ENCODE measurements at places on chromosomes 7 and 10.

GRCh38 chr10:123139521-123140163, 3.9 kb downstream of the HMX3 start:
- DNase-seq: no peak

- DNase-seq: no peak
Observed at GRCh38 chr10:1174022-1174421, 117.8 kb downstream of the WDR37 start.

- peak; percentile 29 for DNase-seq
Observed at GRCh38 chr7:131745390-131746248, 189.2 kb upstream of the PODXL start.

DNA sequence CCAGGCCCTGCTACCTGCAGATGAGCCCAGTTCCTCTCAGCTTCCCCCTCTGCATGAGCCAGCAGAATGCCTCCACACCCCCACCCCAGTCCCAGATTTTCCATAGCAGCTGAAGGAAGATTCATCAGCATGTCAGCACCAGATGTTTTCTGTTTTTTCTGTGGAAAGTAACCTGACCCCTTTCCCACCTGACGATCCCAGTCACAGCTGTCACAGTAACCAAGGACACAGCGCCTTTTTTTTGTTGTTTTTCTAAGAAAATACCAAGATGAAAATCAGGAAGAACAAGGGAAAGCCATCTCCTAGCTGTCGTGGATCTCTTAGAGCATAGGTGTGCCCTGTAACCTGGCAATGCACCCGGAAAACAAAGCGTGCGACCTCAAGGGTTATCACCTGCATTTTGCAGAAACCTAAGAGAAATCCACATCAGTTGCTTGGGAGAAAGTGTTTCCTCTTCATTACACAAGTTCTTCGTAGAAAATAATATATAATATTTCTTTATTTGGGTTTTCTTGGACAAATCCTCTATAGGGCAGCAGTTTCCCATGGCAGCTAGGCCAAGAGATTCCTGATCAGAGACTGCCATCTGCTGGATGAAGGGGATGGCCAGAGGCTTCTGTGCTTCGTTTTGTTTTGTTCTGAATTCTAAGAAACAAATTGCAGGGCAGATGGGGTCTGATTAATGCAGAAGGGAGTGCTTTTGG, 401.9 kb downstream of the TNS3 start:
- DNase-seq: peak; percentile 81

DNA sequence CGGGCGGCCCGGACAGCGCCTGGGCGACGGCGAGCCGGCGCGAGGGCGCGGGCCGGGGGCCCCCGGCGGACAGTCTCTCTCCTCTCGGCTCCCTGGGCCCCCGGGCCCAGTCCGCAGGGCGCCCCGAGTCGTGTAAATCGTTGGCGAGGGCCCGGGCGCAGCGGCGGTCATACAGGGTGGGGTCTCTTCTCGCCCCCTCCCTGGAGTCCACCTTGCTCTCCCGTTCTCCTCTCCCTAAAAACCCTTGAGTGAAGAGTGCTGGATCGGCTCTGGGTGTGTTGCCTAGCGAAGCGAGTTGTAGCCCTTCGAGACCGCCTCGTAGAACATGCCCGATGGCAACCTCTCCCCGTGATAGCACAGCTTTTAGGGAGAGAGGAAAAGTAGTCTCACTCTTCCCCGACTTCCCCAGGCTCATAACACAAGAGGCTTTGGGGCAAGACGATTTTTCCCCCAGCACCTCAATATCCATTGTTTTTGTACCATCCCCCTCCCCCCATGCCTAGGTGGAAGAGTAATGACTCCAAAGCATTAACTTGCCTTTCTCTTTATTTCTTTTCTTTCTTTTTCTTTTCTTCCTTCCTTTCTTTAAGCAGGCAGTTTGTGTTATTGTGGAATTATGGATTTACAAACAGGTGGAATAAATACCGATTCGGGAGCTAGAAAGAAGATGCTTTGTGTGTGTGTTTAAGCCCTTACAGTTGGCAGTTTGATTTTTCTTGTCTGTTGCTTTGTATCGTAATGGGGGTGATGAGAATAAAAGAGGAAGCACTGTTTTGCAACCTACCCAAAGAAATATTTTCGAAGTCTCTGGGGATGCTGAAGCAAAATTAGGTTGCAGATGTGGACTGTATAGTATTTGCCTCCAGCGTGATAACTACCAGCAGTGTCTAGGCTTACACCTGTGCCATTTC, 822 bp downstream of the SHOC2 start:
- DNase-seq: peak; percentile 71

DNA sequence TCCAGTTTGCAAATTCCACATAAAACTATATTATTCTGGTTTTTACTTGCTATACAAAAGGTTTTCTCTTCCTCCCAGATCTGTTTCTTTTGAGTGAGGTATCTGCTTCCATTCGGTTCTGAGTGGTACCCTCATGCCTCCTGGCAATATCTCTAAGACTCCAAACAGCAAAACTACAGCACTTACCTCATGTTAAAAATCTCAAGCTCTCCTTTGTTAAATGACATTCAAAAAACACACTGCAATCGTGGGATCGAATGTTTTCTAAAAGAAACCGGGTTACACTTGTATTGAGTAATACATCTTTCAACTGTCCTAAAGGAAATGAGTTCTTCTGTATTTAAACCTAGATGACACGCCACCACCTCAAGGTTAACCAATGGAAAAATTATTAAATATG, 11.1 kb downstream of the YWHAG start:
- no peak for DNase-seq

DNA sequence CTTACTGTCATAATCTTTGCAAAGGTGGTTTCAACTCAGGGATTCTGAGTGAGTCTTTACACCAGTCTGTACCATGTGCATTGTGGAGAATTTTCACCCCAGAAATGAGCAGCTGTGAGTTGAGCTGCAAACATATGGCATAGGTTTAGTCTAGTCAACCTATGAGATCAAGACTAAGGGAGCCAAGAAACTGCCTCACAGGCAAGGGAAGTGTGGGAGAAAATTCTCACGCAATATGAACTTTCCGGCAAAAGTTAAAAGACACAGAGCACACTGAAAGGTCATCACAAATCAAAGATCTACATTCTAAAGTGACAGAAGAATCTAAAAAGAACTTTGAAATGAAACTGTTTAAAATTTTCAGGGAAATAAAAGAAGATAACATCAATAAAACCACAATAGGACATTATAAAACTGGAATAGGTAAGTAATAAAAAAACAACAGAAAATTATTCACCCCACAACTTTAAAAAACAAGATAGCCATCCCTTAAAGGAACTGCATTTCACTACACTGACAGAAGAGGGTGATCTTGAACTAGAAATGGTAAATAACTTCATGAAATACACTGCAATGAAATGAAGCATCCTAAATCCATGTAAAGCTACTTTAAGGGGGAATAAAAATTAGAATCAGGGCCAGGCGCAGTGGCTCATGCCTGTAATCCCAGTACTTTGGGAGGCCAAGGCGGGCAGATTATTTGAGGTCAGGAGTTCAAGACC, 63.5 kb downstream of the LGI1 start:
- DNase-seq: peak; percentile 74

DNA sequence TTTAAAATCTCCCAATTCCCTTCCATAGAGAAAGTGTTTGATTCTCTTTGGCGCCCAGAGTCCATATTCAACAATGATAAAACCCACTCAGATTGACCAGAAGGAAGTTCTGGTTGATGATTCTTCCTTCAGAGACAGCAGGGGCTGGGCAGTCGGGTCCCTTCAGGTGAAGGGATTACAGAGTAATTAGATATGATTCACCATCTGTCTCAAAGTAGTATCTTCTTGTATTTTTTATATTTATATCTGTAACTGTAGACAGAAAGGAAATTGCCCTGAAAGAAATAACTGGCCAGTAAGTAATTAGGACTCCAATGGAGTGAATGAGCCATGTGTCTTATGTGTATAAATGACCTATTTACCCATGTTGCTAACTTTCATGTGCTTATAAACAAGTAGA, 156.0 kb downstream of the PLCE1 start:
- no peak for DNase-seq

DNA sequence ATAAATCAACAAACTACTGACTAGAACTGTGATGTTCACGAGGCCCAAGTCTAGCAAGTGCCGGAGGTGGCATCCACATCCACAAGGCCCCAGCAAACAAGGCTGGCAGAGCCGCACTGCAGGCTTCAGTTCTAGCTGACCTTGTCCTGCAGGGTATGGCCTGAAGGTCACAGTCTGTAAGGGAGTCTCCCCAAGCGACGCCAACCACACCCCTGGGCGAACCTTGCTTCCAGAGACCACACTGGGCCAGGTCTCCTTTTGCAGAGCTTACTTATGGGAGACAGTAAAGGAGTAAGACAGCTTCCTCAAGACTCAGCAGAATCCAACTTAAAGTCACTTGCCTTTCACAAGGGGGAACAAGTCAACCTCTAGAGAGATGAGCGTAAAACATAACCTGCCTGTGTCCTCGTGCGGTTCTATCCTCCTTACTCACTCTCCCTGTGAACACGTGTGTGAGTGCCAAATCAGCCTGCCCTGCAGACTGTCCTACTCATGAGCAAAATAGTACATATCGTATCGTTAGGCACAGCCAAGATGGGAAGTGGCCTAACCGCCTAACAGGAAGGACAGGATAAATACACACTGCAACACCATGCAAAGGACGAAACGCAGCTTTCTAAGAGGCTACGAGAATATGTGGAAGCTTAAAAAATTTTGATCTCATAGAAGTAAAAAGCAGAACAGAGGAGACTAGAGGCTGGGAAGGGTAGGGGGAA, 22.7 kb downstream of the FAM53B start:
- peak; percentile 77 for DNase-seq

DNA sequence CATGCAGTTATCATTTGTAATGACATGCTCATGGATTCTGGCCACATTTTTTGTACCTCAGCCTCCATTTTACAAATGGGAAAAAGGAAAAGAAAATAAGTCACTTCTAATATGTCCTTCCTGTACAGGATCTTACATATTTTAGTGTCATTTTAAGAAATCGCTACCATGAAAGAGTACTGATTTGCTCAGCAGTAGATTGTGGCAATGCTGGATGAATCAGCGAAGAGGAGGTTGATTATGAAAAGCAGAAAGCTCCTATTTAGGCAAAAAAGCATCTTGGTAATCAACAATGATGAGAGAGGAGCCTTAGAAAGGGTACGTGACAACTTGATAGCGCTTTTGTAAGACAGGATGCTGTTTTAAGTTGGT, 522.9 kb downstream of the PARD3 start:
- no peak for DNase-seq

- DNase-seq: no peak
Observed at GRCh38 chr7:11650500-11650899, 181.5 kb downstream of the THSD7A start.

GRCh38 chr7:5333121-5334045, 50.6 kb downstream of the SLC29A4 start:
- DNase-seq: no peak

DNA sequence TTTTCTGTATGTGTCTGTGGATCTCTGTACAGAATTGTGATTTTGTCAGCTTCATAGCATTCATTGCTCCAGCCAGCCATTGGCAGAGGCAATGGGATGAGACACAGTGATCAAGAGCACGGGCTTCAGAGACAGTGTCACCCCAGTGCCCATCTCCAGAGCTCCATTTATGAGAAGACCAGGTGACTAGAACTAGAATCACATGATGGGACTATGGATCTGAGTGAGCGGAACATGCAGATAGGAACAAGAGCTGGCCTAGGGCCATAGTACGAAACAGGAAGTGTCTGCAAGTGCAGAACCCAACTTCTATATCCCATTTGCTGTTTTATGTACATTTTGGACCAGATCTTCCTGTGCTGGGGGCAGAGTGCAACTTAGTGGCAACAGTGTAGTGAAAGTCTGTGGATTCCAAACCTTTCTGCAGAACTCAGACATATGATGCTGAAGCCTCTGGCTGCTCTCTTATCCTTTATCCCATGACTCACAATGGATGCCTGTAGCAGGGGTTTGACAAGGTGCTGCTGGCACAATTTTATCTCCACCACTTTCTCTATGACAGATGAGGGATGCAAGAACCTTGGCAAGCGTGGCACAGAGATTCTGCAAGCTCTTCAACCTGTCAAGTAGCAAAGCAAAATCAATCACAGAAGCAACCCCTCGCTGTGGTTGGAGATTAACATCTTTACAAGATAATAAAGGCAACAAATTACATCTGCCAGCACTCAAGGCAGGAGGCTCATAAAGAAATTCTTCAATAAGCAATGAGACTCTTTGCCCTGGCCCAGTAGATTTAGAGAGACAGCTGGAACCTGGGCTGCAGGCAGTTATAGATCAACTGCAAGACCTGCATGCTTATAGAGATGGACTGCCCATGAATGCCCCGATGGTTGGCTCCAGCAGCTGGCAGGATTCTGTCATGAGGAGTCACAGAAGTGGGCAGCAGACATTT, 681.3 kb downstream of the TNS3 start:
- no peak for DNase-seq

GRCh38 chr10:114068054-114068707, 24.5 kb downstream of the ADRB1 start:
- no peak for DNase-seq

GRCh38 chr10:5618829-5619228, 47.6 kb downstream of the ASB13 start:
- DNase-seq: no peak

DNA sequence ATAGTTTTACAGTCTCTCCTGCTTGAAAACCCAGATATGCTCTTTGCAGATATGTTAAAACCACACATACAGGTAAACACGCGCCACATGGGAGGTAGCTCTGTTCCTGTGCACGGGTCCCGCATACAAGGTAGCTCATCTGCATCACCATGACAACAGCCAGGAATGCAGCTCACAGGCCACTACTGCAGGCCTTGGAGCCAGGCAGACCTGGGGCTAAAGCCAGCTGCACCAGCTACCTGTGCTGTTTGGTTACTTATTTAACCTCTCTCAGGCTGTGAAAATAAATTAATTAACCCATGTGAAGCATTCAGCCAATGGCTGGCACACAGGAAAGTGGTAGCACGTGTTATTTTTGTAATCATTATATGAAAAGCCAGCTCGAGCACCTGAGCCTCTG, 428.3 kb downstream of the TNS3 start:
- DNase-seq: no peak

DNA sequence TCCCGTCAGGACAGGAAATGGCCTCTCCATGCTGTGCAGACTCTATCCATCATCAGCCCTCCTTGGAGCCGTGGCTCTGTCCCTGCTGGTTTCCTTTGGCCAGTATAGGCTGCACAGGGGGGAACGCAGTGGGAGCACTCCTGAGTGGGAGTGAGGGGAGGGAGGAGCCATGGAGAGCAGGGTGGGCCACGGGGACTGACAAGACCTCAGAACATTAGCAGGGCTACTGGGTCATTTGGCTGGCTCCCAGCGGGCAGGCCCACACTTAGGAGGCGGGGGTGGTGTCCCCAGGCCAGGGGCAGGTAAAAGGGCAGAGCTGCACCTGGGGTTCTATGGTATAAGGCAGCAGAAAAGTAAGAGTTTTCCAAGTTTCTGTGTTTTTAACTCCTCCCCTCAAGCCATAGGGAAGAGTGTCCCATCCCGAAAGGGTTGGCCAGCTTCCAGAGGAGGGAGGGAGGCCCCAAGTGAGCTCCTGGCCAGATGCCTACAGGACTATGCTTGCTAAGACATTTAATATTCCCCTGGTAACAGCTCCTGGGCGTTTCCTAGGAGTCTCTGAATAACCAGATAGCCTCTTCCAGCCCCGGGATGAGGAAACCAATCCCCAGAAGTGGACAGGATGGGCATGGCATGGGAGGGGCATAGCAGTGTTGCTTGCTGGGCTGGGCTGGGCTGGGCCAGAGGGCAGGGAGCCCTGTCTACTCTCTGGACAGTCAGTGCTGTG, 5.5 kb upstream of the OPN4 start:
- DNase-seq: no peak

- no peak for DNase-seq
Observed at GRCh38 chr10:103985726-103986125, 18.8 kb downstream of the SLK start.

All from hematopoietic multipotent progenitor cell (in vitro differentiated cells).